Activated T-cell treated with anti-CD3 and anti-CD28 coated beads, Interleukin-2, amount 50 U/mL, for 4 hours (primary cell): ENCODE measurements at places on chromosomes 3 and 15. TPM values are rescaled to one million over a fixed set of nuclear protein-coding genes. Genes with fewer than 3 reads are reported as not detected.

The SLC22A13 gene
- 0.29 TPM for total RNA-seq

The CHRNB4 gene
- not detected for total RNA-seq

The HHATL gene
- not detected for total RNA-seq

GRCh38 chr15:80606511-80607071 lies 88.5 kb upstream of the ABHD17C start:
- no peak for DNase-seq

GRCh38 chr15:94494732-94495131 lies 263.4 kb downstream of the MCTP2 start:
- DNase-seq: no peak

- no peak for DNase-seq
These were observed 267.3 kb upstream of the LRRFIP2 start for GRCh38 chr3:37441689-37442088.

DNA sequence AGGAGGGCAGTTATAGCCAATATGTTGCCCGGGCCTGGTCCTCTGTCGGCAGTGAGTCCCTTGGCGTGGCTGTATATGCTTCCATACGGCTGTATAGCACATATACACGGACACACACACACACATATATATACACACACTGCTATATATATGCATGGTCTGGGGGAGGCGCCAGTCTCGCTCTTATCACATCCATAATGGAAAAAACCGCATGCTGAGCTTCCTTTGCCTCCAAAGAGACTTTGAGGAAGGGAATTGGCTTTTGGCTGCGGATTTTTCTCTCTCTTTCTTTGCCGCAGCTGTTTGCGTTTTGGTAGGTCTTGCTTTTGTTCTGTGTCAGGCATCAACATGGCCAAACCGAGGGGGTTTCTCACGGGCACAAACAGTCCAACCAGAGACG lies 11.3 kb upstream of the TMEM115 start:
- no peak for DNase-seq

DNA sequence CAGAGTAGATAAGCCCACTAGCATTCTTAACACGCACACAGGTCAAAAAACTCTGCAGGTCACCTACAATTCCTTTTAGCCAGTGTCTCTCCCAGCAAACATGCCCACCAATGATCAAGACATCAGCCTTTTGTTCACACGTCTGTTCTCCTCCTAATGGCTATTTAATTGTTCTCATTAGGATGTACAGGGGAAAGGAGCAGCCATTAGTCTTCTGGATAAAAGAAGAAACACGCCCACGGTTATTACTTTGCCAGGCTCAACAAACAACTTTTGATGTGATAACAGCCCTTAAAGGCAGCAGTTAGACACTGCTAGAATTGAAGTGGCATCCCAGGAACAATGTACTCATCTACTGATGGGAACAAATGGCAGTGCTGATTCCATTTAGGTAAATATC lies 108.8 kb downstream of the NTRK3 start:
- DNase-seq: no peak

DNA sequence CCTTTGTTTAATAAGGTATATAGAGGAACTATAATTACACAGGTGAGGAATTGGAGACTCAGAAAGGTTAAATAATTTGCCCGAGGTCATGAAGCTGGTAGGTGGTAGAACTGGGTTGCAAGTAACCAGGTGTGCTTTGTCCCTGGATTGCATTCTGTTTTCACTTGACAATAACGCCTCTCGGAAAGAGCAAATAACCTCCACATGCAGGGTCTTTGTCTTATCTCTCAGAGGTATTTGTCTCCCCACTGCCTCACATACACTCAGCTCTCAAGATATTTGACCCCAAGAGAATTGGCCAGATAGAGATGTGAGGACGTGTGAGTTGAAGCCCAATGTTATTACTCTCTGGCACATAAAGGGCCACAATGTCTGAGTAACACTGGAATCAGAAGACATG lies 320.9 kb upstream of the ONECUT1 start:
- DNase-seq: no peak

DNA sequence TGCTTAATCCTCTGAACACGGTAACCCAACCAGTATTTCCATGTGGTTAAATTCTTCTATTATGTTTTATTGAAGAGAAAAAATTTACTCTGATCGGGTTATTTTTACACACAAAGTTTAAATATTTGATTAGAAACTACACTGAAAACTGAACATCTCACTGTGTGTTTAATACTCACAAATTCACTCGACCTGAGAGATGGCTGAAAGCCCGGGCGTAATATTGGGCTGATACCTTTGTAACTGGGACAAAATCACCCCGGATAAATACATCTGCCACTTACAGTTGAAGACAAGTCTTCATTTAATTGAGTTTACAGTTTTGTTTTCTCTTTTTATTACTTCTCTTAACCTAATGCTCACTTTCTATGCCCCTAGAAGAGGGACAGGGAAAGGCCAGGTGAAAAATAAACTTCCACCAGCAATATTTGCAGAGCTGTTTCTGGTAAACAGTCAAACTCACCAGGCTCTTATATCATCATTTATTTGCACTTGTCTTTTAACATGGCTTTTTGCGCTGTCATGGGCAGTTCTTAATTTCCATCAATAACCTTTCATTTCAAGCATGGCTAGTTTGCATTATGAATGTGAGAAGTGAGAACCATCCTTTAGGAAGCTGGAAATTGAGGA lies 145.6 kb upstream of the TMCO5A start:
- no peak for DNase-seq

DNA sequence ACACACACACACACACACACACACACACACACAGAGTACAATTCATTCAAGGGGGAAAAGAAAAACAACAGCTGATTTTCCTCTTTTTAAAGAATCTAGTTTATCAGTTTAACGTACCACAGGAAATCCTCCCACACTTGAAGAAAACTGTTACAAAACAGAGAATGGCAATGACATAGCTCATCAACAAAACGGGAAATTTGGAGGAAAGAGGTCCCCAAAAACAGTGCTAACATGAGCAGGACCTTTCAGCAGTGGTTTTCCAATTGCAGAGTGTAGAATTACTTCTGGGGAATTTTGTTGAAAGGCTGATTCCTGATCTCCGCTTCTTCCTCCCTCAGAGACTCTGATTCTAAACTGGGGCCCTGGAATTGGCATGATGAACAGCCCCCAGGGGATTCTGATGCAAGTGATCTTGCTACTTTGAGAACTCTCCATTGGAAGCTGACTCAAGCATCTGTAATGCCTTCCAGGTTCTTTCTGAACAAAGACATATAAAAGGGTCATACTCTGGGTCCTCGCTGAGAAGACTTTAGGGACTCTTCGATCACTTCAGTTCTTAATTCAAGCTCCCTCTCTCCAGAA lies 442.6 kb upstream of the PROK2 start:
- no peak for DNase-seq

- DNase-seq: no peak
These were observed 163.8 kb downstream of the OCA2 start for GRCh38 chr15:27935328-27935727.

DNA sequence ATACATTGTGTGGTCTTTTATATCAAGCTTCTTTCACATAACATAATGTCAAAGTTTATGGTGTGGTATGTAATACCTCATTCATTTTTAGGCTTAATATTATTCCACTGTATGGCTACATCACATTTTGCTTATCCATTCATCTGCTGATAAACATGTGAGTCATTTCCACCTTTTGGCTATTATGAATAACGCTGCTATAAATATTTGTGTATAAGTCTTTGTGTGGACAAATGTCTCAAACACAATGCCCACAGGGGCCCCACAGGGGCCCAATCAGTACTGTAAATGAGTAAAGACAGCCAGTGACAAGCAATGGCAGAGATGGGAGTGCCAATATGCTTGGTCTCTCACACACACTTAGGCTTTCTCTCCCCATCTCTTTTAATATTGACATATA lies 54.2 kb downstream of the PIK3R4 start:
- no peak for DNase-seq

GRCh38 chr3:22364851-22365250 lies 613.8 kb upstream of the ZNF385D start:
- no peak for DNase-seq

- no peak for DNase-seq
These were observed 4.4 kb downstream of the NAALADL2 start for GRCh38 chr3:174863488-174863887.

- DNase-seq: no peak
These were observed 21.9 kb downstream of the PAQR9 start for GRCh38 chr3:142941373-142942123.

- no peak for DNase-seq
These were observed 115.6 kb downstream of the ETFA start for GRCh38 chr15:76195506-76196268.

DNA sequence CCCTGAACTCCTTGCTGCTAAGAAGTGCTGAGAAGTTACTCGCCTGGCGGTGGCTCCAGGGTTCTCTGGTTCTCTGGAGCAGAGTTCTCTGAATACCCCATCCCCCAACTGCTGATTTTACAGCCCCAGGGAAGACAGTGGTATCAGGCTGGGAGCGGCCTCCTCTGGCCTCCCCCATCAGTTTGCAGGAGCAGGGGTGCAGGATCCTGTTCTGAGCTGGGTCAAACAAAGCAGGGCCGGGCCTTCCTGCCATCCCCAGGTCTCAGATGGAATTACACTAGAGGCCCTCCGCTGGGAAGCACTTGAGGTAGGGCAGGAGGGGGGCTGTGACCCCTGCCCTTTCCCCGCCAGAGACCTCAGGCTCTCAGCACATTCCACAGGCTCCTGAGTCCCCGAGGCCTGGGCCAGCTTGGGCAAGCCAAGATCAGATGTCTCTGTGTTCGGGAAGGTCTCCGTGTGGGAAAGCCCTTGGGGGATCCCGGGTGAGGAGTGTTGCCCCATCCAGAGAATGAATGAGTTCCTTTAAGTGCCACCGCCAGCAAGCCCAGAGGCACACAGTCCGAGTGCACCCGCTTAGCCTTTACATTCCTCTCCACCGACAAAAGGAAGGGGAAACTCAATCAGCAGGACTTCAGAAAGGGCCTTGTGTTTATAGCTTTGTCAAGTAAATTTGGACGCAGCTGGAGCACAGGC lies 149.9 kb downstream of the LRRK1 start:
- DNase-seq: no peak

DNA sequence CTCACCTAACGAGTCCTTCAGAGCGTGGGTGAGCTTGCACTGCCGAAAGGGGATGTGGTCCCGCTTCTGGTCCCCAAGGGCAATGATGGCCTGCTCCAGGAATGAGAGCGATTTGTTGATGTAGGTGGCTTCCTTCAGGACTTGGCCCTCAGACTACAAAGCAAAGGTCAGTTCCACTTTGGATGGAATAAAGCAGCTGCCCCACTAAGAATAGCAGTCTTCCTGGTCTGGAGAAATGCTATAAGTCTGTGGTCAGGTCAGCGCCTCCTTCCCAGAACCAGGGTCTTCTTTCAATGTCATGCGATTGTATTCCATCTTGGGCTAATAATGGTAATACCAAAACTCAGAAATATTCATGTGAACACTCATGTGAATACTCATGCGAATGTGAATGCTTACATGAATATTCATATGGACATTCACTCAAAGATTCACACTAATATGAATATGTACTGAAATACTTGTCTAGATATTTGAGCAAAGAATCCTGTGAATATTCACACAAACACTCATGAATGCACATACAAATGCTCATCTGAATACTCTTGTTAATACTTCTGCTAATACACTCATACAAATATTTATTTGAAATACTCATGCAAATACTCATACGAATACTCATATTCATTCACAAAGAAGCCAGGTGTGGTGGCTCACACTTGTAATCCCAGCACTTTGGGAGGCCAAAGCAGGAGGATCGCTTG lies 16.7 kb downstream of the KIF9 start:
- no peak for DNase-seq

GRCh38 chr3:13561967-13562366 lies 13.0 kb downstream of the FBLN2 start:
- no peak for DNase-seq

DNA sequence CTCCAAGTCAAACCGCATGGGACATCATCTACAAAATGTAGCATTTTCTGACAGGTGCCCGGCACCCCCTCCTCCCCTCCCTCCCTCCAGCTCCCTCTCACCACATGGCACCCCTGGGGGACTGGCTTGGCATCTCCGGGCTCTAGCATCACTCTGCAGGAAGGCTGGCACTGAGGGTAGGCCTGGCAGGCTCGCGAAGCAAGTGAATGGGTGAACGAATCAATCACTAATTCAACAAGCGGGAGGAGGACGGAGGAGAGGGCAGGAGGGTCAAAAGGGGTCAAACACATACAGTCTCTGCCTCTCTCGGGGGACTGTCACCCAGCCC lies 155.7 kb downstream of the NUP210 start:
- DNase-seq: no peak

DNA sequence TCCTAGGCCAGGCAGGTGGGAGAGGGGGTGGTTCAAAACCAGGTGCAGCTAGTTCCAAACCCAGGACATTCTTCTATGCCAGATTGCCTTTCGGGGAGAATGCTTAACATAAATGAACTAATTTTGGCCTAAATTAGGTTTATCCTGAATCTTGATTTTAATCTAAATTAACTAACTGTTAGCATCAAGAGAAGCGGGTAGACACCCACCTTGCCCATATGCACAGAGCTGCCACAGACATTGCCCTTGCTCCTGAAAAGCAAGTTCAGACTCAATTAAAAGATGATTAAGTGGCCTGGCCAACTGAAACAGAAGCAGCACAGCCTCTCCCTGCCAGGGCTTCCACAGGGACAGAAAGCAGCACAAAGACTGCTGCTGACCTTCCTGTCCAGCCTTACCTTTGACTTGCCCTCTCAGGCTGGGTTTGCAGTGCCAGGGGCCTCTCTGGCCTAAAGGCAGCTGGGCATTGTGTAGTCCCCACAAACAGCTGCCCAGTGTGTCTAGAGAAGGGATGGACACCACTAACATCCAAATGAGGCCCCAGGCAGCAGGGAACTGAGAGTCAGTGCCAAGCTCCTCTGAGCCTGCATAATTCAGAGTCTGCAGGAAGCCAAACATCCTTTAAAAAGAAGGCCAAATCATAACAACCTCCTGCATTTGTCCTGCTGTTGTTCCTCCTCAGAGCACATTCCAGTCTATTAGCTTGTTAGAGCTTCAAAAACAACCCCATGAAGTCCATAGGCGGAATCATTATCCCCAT lies 15.4 kb upstream of the OXTR start:
- no peak for DNase-seq

DNA sequence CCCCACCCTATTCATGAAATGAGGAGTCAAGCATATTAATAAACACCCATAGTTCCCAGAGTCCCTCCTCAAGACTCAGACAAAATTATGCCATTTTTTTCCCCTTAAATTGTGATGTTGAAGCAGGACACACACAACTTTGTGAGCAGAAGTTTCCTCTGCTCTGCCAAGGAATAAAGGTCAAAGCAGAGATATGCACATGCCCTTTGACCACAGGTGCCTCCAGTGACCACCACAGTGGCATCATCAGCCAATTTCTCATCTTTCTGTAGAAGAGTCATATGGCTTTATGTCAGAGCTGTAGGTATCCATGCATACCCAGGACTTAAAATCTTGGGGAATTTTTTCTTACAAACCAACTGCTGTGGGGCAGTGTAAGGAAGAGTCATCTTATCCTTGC lies 304.4 kb upstream of the GADL1 start:
- no peak for DNase-seq

DNA sequence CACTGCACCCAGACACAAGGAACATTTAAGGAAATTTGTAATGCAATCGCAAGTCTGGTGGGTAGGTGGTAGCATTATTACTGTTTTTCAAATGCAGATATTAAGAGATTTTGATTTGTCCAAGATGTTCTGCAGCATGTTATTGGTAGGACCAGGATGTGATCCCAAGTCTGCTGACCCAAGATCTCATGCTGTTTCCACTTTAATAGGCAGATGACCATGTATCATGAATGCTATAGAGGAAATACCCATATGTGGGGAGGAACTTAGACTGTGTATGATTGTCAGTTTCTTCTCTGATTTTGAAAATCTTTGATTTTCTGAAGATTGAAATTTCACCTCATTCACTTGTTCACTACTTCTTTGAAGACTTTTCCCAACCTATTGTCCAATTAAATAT lies 28.7 kb downstream of the ATP6V1A start:
- DNase-seq: no peak

- peak; percentile 6 for DNase-seq
These were observed 18.4 kb downstream of the SPATA12 start for GRCh38 chr3:57078635-57079473.
